Left renal cortex interstitium (tissue), 4 donors: ENCODE measurements at places on chromosomes 16 and 17. TPM values are rescaled to one million over a fixed set of nuclear protein-coding genes. Genes with fewer than 3 reads are reported as not detected.

- no peak for DNase-seq
These were observed 28.8 kb upstream of the GINS2 start for GRCh38 chr16:85717393-85718152.

DNA sequence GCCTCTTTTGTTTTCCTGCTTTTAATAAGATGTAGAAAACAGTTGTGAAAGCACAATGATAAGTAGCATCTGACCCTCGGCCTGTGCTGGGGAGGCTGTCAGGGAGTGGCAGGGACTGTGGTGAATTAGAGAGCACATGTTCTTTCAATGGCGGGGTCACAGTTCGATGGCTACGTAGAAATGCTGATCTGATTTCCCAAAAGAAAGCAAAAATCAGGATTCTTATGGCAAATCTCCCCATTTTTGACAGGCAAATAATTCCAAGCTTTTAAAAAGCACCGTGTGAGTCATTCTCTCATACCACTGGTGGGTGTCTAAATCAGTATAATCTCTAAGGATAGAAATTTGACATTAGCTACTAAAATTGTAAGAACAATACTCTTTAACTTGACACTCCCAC is 4.2 kb upstream of the MAPK7 start:
- no peak for DNase-seq

GRCh38 chr16:60199150-60199549 is 1465.0 kb upstream of the GOT2 start:
- DNase-seq = no peak

DNA sequence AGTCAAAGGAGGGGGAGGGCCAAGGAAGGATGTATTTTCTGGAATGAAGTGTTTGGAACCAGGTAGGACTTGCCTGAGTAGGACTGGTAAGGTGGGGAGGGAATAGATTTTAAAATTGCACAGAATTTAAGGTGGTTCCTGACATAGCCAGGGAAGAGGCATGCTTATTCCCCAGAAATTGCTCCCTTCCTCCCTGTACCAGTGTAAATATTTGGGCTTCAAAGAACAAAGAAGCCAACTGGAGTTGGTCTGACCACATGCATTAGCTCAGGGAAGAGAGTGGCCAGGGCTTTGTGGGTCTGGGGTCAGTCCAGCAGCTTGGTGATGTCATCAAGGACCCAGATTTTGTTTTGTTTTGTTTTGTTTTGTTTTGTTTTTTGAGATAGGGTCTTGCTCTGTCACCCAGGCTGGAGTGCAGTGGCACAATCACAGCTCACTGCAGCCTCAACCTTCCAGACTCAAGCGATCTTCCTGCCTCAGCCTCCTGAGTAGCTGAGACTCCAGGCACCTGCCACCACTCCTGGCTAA is 9.3 kb upstream of the MRTFB start:
- no peak for DNase-seq

GRCh38 chr17:7223375-7223774 is 3.6 kb downstream of the ACADVL start:
- DNase-seq = no peak

GRCh38 chr17:14791221-14791620 is 473.9 kb downstream of the PMP22 start:
- no peak for DNase-seq

- no peak for DNase-seq
These were observed 1.9 kb downstream of the CLEC16A start for GRCh38 chr16:10946308-10946707.

DNA sequence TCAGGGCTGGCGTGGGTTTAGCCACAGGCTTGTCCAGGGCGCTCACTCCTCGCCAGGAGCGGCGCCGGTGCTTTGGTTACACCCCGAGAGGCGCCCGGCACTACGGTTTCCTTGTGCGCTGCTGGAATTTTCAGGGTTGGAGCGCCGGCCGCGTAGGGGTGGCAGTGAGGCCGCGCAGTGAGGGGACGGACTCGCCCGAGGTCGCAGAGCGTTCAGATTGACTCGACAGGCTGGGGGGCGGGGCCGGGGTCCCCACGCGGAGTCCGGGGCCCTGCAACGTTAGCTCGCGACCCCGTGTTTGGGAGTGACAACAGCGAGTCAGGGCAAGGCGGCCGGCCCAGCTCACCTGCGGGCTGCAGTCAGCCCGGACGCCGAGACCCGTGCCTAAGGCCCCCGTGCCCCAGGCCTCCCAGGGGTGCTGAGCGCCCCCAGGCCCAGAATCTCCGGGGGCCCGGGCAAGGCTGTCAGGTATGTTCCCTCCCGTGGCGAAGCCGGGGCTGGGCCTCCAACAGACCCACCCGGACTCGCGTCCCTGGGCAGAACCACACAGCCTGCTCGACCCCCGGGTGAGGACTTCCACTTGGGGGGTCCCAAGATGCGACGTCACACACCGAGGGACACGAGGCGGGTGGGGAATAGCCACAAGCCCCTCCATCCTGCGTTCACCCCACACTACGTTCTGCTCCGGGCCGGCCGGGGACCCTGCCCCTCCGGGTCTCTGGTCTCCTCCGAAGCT is 1.3 kb upstream of the ACTG1 start:
- DNase-seq = no peak

- DNase-seq = no peak
These were observed 32.5 kb downstream of the WIPF2 start for GRCh38 chr17:40251576-40251975.

GRCh38 chr17:40514013-40514875 is 12.8 kb upstream of the TNS4 start:
- no peak for DNase-seq

- DNase-seq = no peak
These were observed 138.0 kb downstream of the ANKFN1 start for GRCh38 chr17:56291226-56291805.

DNA sequence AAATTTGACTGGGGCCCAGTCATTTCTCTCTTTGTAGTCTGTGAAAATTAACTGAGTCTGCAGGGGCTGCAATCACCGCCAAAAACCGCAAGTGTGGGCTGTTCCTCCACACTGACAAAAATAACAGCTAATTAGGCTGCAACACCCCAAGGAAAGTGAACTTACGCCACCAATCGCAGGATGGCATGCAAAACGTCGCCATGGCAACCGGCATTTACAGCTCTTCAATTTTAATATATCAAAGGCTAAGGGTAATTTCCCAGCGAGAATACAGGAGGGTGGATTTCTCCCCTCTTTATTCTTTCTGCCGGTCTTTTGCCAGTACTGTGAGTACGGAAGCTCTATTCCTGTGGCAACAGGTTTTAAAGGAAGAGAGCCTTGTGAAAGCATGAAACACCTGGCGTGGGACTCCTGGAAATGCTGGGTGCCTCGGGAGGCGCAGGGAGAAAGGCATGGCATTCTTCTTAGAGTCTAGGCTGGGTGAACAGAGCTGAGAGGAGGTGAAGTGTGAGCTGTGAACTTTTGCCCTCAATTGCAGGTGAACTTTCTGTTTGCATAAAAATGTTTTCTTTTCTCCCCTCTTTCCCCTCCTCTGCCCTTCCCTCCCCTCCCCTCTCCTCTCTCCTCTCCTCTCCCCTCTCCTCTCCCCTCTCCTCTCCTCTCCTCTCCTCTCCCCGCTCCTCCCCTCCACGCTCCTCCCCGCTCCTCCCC is 399.7 kb downstream of the XYLT1 start:
- no peak for DNase-seq

GRCh38 chr17:76121932-76122430 is 18.4 kb upstream of the EXOC7 start:
- no peak for DNase-seq

- DNase-seq = no peak
These were observed at the start of gene TRIM47 for GRCh38 chr17:75878174-75878998. Gene TRIM47, minus strand, starts transcription at chr17:75878581. Its CDS starts 33 bp downstream, at chr17:75878548.

GRCh38 chr17:37519251-37519985 is 29.7 kb downstream of the DUSP14 start:
- DNase-seq = no peak

- DNase-seq = no peak
These were observed 9.7 kb downstream of the ABCC12 start for GRCh38 chr16:48146131-48146530.

- no peak for DNase-seq
These were observed 6.6 kb upstream of the TEKT3 start for GRCh38 chr17:15348021-15348420.

DNA sequence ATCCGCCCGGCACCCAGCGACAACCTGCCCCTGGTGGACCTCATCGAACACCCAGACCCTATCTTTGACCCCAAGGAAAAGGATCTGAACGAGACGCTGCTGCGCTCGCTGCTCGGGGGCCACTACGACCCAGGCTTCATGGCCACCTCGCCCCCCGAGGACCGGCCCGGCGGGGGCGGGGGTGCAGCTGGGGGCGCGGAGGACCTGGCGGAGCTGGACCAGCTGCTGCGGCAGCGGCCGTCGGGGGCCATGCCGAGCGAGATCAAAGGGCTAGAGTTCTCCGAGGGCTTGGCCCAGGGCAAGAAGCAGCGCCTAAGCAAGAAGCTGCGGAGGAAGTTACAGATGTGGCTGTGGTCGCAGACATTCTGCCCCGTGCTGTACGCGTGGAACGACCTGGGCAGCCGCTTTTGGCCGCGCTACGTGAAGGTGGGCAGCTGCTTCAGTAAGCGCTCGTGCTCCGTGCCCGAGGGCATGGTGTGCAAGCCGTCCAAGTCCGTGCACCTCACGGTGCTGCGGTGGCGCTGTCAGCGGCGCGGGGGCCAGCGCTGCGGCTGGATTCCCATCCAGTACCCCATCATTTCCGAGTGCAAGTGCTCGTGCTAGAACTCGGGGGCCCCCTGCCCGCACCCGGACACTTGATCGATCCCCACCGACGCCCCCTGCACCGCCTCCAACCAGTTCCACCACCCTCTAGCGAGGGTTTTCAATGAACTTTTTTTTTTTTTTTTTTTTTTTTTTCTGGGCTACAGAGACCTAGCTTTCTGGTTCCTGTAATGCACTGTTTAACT is 1.0 kb downstream of the NOG start:
- no peak for DNase-seq

- DNase-seq = no peak
These were observed 10.3 kb downstream of the CASKIN1 start for GRCh38 chr16:2186064-2186463.

DNA sequence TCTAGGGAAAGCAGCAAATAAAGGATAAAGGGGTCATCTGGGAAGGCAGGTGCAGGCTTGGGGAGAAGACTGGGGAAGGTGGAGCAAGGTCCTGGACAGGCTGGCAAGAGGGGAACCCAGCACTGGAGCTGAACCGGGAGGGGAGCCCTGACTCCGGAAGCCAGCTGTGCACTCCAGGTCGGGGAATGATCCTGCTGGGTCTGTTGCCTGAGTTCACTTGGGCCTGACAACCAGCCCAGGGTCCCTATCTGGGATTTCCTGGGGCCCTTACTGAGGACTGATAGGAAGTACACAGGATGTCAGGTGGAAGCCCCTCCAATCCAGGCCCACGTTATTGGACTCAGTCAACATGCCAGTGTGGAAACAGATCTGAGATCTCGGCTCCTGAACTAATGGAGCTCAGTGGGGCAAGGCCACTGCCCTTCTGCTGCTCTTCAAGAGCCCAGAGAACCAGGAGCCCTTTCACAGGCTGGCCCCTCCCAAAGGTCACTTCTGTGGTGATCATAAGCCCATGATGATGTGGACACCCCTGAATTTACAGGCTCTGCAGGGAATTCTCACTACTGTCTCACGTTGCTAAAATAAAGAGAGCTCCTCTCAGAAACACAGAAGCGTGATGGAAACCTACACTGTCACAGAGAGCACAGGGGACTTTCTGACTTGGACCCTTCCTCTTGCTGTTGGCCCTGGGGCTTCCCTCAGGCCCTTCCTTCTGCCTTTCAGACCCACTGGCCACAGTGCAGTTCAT is 19.9 kb upstream of the PITPNM3 start:
- no peak for DNase-seq

DNA sequence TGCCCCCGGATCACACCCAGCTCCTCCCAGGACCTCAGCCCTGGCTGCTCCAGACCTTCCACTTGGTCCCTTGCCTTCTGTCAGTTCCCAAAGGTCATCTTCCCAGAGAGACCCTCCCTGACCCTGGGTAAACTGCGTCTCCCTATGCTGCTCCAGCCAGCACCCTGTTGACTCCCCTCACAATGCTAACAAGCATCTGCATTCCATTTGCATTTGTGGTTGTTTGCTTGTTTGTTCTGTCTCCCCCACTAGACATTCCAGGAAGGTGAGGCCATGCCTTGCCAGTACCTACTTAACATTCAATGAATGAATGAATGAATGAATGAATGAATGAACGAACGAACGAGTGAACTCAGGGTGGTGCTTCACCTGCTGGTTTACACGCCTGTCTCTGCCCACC is 171.2 kb downstream of the WSCD1 start:
- DNase-seq = no peak

GRCh38 chr16:80254970-80255369 is 285.8 kb upstream of the DYNLRB2 start:
- no peak for DNase-seq

- DNase-seq = no peak
These were observed 114.2 kb downstream of the METRNL start for GRCh38 chr17:83193336-83194185.

DNA sequence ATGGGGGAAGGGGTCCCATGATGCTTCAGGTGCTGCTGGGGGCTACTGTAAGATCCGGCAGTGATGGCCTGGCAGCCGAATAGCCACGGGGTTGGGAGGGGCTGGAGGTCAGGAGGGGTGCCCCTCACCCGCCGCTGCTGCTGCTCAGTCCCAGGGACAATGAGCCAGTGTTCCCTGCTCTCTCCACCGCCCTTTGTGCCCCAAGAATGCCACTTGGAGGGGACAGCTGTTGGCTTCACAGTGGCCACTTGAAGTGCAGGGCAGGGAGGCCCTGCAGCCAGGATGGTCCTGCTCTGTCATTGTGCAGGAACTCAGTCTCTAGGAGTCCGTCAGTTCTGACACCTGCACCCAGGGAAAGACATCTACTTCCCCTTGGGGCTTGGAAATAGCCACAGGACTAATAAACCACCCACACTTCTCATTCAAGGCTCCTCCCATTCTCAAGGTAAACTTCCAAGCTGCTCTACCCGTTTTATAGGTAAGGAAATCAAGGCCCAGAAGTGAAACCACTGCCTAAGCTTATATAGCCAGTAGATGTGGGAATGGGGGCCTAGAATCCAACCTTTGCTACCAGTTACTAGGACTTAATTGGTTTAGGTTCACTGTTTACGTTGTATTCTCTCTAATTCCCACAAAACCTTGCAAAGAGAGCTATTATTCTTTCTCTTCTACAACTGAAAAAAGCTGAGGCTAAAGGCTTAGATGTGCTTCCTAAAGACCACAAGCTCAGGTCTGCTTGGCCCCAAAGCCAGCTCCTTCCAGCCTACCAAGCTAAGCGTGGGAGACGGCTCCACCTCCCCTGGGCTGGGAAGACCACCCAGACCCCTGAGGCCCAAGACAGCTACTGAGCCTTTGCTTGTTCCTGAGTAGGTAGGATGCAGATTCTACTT is 6.2 kb upstream of the CPSF4L start:
- no peak for DNase-seq

KIF18B gene
- polyA plus RNA-seq = 16.9 TPM

TMEM100 gene
- polyA plus RNA-seq = 67.0 TPM

WSCD1 gene
- polyA plus RNA-seq = 12.4 TPM

PITPNM3 gene
- polyA plus RNA-seq = 10.5 TPM

NOD2 gene
- polyA plus RNA-seq = 0.42 TPM

PABPN1L gene
- not detected for polyA plus RNA-seq

CBX2 gene
- polyA plus RNA-seq = 25.5 TPM

GPRC5B gene
- 121 TPM for polyA plus RNA-seq

SOCS1 gene
- polyA plus RNA-seq = 4.8 TPM
